ENCODE measurements at places on chromosomes 1 and 21.

GRCh38 chr1:65224681-65225091 is 76.7 kb downstream of the AK4 start:
- no peak for DNase-seq

DNA sequence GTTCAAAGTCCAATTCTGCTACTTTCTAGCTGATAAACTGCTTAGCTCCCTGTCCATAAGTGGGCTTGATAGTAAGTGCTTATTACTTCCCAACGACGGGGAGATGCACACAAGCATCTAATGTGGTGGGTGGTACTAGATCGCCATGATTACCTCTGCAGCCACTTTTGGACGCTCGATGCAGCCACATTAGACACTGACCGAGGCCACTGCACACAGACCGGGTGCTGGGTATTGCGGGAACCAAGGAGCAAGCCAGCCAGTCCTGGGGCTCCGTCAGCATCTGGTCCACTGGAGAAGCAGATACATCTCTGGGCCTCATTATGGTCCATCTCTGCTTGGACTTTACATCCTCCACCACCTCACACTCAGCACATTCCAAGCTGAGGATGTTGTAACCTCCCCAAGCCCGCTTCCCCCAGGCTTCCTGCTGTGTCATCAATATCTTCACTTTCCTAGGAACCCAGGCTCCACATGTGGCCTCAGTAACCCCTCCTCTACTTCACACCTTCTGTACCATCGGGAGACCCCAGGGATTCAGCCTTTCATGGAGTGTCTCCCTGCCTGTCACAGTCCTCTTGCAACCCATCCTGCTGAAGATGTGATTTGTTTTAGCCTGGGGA is 48.2 kb downstream of the RHOU start:
- no peak for DNase-seq

DNA sequence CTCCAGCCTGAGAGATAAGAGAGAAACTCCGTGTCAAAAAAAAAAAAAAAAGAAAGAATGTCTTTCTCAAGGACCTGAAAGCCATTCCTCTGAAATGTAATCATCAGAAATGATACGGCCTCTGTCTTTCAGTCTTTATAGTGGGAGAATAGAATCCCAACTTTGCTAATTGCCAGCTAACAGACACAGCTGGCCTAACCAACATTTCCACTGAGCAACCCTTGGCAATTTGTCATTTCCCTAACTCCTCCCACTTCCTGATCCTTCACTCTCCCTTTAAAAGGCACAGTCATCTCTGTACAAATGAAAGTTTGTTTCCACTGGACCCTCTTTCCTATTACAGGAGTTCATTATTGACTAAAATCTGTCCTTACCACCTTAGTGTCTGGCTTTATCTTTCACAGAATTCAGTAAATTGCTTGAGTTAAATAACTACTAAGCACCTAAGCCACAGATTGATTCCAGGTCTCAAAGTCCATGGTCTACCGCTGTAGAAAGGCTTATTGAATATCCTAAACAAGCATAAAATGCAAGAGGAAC is 4.3 kb upstream of the CBR1 start:
- DNase-seq = no peak

DNA sequence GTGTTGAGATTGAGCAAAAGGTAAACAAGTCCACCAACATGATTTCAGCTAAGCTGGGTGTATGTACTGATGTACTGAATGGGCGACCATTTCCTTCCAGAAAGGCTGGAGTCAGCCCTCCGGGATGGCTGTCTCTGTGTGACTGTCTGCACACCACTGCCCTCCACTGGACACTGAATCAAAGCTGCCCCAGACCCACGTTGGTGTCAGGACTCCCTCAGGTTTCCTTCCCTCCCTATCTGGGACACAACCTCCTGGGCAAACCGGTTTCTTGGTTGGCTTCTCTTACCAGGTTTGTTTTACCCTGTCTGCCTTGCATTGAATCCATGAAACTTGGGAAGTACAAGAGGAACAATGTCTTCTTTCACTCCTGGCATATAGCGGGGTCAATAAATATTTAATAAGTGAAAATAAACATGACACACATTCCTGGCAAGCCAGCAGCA is 5.3 kb upstream of the SRP9 start:
- DNase-seq = no peak

DNA sequence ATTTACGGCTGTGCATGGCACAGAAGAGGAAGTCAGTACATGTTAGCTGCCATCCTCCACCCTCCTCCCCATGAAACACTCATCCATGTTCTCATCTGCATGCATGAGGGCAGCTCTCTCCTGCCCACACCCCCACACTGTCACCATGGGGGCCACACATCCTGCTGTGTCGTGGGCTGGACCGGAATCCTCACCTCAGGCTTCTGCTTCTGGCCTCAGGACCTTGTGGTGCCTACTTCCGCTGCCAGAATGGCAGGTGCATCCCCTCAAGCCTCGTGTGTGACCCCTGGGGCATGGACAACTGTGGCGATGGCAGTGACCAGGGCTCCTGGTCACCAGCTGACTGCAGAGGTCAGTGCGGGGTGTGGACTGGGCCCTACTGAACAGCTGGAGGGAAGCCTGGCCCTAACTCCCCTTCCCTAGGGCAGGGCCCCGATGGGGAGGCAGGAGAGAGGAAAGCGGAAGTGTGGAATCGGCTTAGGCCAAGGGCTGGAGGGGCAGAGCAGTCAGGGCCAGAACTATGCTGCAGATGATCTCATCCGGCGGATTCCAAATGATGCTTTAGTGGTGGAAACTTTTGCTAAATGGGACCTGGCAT is 3.8 kb downstream of the LDLRAD2 start:
- no peak for DNase-seq

- DNase-seq = no peak
Measured at GRCh38 chr1:50851034-50851433, 109.0 kb downstream of the FAF1 start.

DNA sequence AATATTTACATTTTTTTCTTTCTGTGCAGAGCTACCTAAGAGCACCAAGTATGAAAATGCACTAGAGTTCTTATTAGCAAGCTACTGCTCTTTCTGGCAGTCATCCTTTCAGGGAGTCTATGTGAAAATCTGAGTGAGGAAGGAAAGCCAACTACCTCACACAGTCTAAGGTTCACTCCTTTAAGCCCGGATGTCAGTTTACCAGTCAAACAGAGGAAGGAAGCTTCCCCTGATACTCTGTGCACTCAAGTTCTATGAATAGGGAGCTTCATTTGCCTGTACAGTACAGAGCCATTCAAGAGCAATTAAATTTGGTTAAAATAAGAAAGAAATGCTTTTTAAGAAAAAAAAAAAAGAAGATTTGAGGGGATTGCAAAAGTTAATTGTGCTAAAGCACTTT is 6.9 kb downstream of the COL11A1 start:
- no peak for DNase-seq

- DNase-seq = no peak
Measured at GRCh38 chr1:64139877-64140276, 63.5 kb upstream of the UBE2U start.

- peak; percentile 45 for DNase-seq
Measured at GRCh38 chr1:110554871-110555801, 36.2 kb upstream of the KCNA10 start.

DNA sequence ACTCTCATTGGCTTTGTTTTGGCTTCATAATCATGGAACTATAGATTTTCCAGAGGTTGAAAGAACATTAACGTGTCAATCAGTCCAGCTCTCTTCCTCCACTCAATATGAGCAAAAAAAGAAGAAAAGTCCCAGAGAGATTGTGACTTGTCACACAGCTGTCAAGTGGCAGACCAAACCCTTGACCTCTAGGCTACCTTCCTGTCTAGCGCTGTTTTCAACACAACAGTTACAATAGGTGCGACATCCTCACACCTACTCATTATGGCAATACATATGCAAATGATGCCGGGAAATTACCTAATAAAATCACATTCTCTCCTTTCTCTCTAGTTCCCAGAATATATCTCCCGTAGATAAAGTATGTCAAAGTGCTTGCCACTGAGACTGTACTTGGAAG is 1.1 kb downstream of the WARS2 start:
- no peak for DNase-seq

- no peak for DNase-seq
Measured at GRCh38 chr1:172944931-172945330, 105.8 kb downstream of the TNFSF18 start.

DNA sequence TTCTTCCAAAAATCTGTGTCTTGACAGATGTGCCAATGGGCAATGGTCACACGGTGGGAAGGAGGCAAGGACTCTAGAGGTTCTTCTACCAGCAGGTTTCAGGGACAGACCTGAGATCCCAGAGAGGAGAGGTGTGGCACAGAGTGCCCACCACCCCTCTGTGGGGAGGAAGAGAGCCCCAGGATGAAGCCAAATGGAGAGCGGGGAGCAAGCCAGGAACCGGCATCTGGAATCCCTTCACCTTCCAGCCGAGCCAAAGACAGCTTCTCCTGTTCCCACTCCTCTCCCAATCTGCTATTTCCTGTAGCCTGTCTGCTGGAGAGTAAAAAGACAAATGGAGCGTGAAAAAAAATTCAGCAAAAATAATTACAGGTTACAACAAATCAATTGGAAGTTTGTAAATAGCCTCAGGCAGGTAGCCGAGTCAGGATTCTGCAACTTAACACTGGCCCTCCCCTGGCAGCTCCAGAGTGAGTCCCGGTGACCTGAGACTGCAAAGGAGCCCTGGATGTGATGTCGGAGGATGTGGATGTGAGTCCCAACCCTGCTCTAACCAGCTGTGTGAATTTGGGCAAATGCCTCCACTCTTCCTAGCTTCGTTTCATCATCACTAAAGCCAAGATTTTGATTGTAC is 45.4 kb upstream of the LRRN2 start:
- no peak for DNase-seq

DNA sequence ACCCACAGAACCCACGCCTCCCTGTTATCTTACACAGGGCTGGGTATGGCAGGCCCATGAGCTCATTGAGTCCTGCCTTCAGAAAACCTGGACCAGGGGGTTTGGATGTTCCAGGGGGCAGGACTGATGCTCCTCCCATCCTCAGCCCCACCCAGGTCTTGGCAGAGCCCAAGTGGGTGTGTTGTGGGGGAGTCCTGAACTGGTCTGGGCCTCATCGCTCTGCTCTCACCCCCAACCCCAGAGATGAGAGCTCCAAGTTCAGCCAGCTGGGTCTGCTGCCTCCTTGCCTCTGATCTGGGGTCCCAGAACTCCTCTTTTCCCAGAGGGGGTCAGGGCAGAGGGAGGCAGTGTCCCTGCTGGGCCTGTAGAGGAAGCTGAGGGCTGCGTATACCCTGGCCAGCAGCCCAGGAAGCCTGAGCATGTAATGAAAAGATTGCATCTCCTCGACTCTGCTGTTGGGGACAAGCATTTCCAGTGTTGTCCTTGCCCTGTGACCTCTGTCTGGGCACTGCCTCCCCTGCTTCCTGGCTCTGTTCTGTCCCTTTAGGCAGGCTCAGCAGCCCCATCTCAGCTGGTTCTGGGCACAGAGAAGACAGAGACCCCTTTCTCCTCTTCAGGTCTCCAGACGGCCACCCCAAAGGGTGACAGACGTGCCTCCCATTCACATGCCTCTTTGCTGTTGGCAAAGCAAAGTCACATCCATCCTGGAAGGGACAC is 54.7 kb upstream of the EPS8L3 start:
- DNase-seq = no peak

DNA sequence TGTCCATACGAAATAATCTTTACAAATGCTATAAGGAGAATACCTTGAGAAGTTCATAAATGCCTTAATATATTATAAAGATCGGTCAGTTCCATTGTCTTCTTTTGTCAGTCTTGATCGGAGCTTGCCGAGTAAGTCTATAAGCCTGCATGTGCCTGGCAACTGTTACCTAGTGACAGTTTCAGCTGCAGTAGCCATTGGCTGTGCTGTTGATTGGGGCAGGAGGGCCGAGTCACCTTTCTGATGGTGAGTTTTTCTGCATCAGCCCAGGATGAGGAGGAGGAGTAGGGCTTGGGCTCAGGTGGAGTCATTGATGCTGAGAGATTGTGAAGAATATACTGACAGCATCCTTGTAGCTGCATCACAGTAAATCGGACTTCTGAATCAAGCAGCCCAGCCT is 1.9 kb upstream of the GPR52 start:
- no peak for DNase-seq

DNA sequence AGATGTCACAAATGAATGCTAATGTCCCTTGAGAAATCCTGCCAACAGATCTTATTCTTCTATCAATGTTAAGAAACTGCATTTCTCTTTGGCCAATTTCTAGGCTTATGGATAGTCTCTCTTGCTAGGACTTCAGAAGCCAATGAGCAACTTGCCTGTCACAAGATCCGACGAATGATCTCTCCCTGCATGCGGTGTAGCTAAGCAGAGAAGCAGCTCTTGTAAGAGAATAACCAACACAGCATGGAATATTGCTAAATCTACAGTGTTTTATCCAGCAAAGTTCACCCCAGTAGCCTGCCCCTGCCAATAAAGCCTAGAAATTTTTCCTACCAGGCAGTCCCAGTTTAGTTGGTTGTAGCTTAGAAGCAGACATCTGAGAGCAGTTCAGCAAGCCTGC is 2.1 kb upstream of the SLC44A5 start:
- DNase-seq = no peak

DNA sequence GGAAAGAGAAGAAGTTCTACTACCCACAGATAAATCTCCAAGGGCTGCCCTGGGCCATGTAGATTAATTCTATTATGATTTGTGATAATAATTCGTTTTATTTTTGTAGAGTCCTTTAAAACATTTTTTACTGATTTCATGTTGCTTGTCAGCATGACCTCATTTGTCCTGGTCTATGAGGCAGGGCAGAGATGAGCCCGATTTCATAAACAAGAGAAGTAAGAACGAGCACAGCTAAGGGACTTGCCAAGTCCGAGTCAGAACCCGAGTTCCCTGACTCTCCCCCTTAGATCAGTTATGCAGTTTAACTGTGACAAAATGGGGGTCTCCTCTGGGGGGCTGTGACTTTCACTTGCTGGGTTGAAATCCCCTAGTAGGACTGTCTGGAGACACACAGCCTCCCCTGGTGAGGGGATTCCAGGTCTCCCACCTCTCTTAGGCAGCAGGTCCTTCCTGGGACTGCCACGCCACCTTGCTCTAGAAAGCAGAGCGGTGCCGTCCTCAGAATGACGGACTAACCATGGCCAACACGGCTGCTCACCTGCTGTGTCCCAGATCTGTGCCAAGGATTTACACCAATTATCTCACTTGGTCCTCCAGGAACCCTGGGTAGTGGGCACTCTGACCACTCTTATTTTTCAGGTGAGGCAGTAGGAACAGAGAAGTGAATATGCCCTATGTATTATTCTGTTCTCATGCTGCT is 31.0 kb upstream of the SOX13 start:
- DNase-seq = no peak

DNA sequence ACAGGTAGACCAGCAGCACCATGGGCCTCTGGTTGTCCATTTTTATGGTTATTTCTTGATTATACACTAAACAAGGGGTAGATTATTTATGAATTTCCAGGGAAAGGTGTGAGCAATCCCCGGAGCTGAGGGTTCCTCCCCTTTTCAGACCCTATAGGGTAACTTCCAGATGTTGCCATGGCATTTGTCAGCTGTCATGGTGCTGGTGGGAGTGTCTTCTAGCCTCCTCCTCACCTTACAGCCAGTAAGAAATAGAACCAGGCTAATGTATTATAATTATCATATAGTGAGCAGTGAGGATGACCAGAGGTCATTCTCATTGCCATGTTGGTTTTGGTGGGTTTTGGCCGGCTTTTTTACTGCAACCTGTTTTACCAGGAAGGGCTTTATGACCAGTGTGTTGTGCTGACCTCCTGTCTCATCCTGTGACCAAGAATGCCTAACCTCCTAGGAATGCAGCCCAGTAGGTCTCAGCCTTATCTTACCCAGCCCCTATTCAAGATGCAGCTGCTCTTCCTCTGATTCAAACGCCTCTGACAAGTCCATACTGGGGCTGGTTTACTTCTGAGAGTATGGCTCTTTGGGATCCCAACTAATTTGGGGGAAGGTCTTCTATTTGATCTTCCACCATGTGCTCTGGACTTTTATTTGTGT is 13.5 kb upstream of the TINAGL1 start:
- DNase-seq = no peak

GRCh38 chr1:41898191-41898713 is 20.5 kb downstream of the HIVEP3 start:
- no peak for DNase-seq

Measured in stimulated activated CD4-positive, alpha-beta T cell treated with anti-CD3 and anti-CD28 coated beads, TNF-alpha, amount 100 ng/mL, for 4 hours (primary cell).